ENCODE measurements at places on chromosomes 16 and 17. TPM values are rescaled to one million over a fixed set of nuclear protein-coding genes. Genes with fewer than 3 reads are reported as not detected.

CMTR2 gene
- total RNA-seq = 19.6 TPM

RCVRN gene
- 0.49 TPM for total RNA-seq

PRCD gene
- 21.4 TPM for total RNA-seq

CA5A gene
- total RNA-seq = not detected

PPP1R27 gene
- total RNA-seq = not detected

THUMPD1 gene
- 60.9 TPM for total RNA-seq

GRCh38 chr17:48068491-48068961 is 20.4 kb downstream of the NFE2L1 start:
- peaks cover 28% of the 10 kb centered on the region for H3K4me1 ChIP-seq
- H3K36me3 ChIP-seq = peaks cover 54% of the 10 kb centered on the region
- H3K27ac ChIP-seq = peak overlapping the region; percentile 59
- no peaks in the 10 kb centered on the region for H3K27me3 ChIP-seq

DNA sequence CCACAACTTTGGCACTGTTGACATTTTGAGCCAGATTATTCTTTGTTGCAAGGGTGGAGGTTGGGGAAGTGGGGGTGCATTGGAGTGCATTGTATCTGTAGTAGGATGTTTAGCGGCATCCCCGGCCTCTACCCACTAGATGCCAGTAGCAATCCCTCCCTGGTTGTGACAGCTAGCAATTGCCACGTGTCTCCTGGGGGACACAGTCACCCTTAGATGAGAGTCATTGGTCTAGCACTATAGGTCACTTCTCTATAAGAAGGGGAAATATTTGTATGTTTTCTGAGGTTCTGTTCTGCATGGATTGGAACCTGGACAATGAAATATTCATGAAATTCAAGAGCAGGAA is 32.4 kb downstream of the MSI2 start:
- H3K27ac ChIP-seq = peak overlapping the region; percentile 0
- peaks cover 10% of the 10 kb centered on the region for H3K4me1 ChIP-seq
- no peak for DNase-seq
- H3K4me3 ChIP-seq = no peak overlapping the region

GRCh38 chr16:30068750-30069610 is 3.4 kb downstream of the ALDOA start:
- peak overlapping the region; percentile 57 for H3K27ac ChIP-seq
- peaks cover 50% of the 10 kb centered on the region for H3K4me1 ChIP-seq
- no peaks in the 10 kb centered on the region for H3K36me3 ChIP-seq
- H3K27me3 ChIP-seq = no peaks in the 10 kb centered on the region

DNA sequence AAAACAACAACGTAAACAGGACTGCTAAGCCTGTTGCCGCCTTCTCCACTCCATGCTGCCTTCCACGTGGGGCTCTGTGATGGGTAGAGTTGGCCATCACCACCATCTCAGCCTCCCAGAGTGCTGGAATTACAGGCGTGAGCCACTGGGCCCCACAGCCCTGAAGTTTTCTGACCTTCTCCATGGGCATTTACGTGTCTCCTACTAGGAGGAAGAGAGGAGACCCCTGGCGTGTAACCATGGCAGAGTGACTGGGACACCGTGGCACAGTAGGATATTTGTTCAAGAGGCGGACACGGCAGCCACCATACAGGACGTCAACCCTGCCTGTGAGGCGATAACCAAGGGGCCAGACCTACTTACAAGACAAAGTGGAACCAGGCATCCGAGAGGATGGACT is 31.1 kb downstream of the TRPV3 start:
- H3K4me1 ChIP-seq = no peaks in the 10 kb centered on the region
- H3K4me3 ChIP-seq = no peak overlapping the region
- H3K27me3 ChIP-seq = no peaks in the 10 kb centered on the region
- no peak overlapping the region for H3K27ac ChIP-seq

- no peaks in the 10 kb centered on the region for H3K27me3 ChIP-seq
- no peak for DNase-seq
- no peaks in the 10 kb centered on the region for H3K4me1 ChIP-seq
- no peak overlapping the region for H3K27ac ChIP-seq
- H3K4me3 ChIP-seq = no peak overlapping the region
These were observed 1324.9 kb upstream of the CDH8 start for GRCh38 chr16:63361032-63361624.

GRCh38 chr16:6663668-6664067 is 669.0 kb upstream of the RBFOX1 start:
- H3K27me3 ChIP-seq = no peaks in the 10 kb centered on the region
- no peak overlapping the region for H3K4me3 ChIP-seq
- no peaks in the 10 kb centered on the region for H3K36me3 ChIP-seq
- H3K4me1 ChIP-seq = no peaks in the 10 kb centered on the region
- no peak for DNase-seq

- H3K4me3 ChIP-seq = no peak overlapping the region
- H3K27ac ChIP-seq = no peak overlapping the region
- no peaks in the 10 kb centered on the region for H3K36me3 ChIP-seq
- no peak for DNase-seq
These were observed 3.9 kb upstream of the KCNG4 start for GRCh38 chr16:84243732-84244131.
